ENCODE measurements at places on chromosomes 11 and 22. TPM values are rescaled to one million over a fixed set of nuclear protein-coding genes. Genes with fewer than 3 reads are reported as not detected.

Gene NCR3LG1
- 6.6 TPM for total RNA-seq

Gene WBP2NL
- 0.37 TPM for total RNA-seq

Gene FBXO7
- total RNA-seq = 51.5 TPM

Gene SPI1
- not detected for total RNA-seq

Gene OR8D4
- not detected for total RNA-seq

Gene FJX1
- 71.6 TPM for total RNA-seq

Gene TSPAN32
- total RNA-seq = 0.26 TPM

Gene APLNR
- 0.66 TPM for total RNA-seq

Gene CFAP300
- 7.8 TPM for total RNA-seq

Gene APOL6
- total RNA-seq = 14.7 TPM

Gene MUC2
- total RNA-seq = not detected

Gene MMP13
- not detected for total RNA-seq

Gene METTL15
- 14.0 TPM for total RNA-seq

Gene SPA17
- 16.4 TPM for total RNA-seq

Gene ALDH3B1
- 29.2 TPM for total RNA-seq

Gene CALCA
- total RNA-seq = not detected

Gene C1QTNF5
- total RNA-seq = 22.6 TPM

Gene MS4A7
- not detected for total RNA-seq

Gene PRR5L
- total RNA-seq = 7.6 TPM

Gene PITPNM1
- 41.4 TPM for total RNA-seq

Gene SHISA8
- not detected for total RNA-seq

Gene MUC5AC
- under 0.01 TPM for total RNA-seq

Gene HDHD5
- total RNA-seq = 20.7 TPM

Gene TRPM5
- not detected for total RNA-seq

Gene CRYBB2
- total RNA-seq = not detected

Gene GRAP2
- total RNA-seq = not detected

Gene XKR3
- 0.06 TPM for total RNA-seq

Gene BDNF
- 42.3 TPM for total RNA-seq

Gene OOSP2
- total RNA-seq = not detected

Gene RBMXL2
- total RNA-seq = not detected

Gene TSPAN18
- 0.92 TPM for total RNA-seq

Gene ARHGAP8
- not detected for total RNA-seq

Gene NFAM1
- under 0.01 TPM for total RNA-seq

Gene RIMBP3C
- 0.19 TPM for total RNA-seq

Gene SOX6
- total RNA-seq = 0.50 TPM

Gene OR8D1
- not detected for total RNA-seq

Gene CD248
- 21.9 TPM for total RNA-seq

Gene C11orf91
- 0.19 TPM for total RNA-seq

Data from aortic smooth muscle cell (primary cell).